ENCODE measurements at places on chromosomes 5 and 9.

DNA sequence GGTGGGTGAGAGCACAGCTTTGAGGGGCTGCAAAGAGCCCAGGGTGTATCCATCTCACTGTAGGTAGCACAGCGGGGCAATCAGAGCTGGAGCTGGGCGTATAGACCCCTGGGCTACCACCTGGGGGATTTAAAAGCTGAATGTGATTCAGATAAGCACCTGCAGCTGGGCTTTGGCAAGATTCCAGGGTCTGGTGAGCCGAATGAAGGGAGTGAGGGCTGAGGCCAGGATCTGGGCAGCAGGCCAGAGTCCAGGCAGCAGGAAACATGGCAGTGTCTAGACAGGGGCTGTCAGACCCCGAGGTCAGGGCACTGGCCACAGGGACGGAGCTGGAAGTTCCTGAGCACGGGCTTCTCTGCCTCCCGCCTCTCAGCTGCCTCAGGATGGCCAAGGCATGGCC is 8.7 kb downstream of the ASS1 start:
- DNase-seq, result peak; percentile 68

DNA sequence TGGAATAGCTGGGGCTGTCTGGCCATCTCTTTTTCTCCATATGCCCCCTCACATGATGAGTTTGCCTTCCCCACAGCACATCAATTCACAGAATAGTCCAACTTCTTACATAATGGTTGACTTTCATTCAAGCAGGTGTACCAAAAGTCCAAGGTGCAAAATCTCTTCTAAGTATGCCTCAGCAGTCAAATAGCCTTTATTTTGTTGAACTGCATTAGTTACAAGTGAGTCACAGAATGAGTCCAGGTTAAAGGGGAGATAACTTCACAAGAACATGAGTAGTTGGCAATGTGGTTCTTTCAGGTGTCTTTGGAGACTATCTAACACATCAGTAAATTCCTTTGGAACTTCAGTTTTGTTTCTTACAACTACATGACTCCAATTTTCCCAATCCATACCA is 672.5 kb downstream of the PRELID2 start:
- no peak for DNase-seq

GRCh38 chr9:105887679-105888078 is 193.3 kb downstream of the TMEM38B start:
- DNase-seq, result no peak

- DNase-seq, result no peak
Measured at GRCh38 chr5:136665331-136665730, 300.0 kb upstream of the TRPC7 start.

DNA sequence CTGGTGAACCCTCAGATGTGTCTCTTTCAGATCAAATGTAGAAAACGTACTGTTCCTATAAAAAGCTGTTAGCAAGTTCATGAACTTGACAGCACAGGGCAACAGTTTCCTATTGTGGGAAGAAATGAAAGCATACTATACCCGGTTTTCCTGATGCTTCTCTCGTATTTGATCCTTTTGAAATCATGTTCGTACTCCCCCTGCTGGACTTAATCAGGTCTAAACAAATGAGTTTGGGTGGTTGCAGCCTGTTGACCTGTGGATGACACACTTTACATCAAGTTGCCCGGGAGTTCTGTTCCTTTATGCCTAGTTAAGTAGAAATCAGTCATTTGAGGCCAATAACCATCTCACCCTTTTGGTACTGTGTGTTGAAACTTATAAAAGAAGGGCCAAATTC is 1992.3 kb downstream of the MAT2B start:
- DNase-seq, result no peak

- DNase-seq, result no peak
Measured at GRCh38 chr5:58348996-58349728, 110.7 kb downstream of the PLK2 start.

DNA sequence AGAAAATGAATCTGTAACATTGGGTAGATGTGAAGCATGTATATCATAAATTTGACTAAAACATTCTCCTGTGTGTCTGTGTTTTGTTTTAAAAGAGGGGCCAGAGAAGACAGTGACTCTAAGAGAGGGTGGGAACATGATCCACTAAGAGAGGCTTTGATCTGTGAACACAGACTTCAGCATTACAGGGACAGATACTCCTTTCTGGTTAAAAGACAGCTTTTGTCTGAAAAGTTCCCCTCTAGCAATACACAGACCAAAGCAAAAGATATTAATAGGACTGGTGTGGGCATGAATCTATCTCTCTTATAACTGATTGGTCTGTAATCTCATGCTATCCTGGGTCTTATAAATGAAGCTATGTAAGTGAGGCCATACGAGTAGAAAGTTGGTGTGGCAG is 150.9 kb downstream of the NUDT12 start:
- no peak for DNase-seq

DNA sequence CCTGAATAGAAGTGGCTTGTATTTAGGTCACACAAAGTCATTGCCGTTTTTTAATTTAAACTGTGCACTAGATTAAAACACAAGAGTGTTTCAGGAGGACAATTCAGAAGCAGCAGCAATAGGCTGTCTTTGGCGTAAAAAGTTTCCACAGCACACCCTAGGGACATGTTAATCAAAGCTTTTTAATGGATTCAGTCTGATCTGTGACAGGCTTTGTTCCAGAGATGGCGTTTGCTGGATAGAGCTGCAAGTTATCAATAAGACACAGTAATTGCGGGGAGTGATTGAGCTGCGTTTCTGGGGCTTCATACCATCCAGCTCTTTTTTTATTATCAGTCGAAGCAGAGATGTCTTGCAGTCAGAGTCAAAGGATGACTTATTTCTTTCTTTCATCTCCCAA is 300.3 kb downstream of the ZNF608 start:
- DNase-seq, result no peak

- peak; percentile 31 for DNase-seq
Measured at GRCh38 chr9:94014066-94014654, 59.0 kb upstream of the BARX1 start.

- DNase-seq, result no peak
Measured at GRCh38 chr9:16150501-16150900, 597.7 kb downstream of the CCDC171 start.

GRCh38 chr9:92960561-92961290 is 13.4 kb downstream of the FGD3 start:
- no peak for DNase-seq

Measured in HuH-7.5 (cell line).